ENCODE measurements at places on chromosomes 4 and X.
A peak's percentile ranks its signal among the peaks of the same experiment; 100 is the strongest.

GRCh38 chr4:74874753-74875367 is 58.1 kb upstream of the PARM1 start:
- DNase-seq, result peak; percentile 59

DNA sequence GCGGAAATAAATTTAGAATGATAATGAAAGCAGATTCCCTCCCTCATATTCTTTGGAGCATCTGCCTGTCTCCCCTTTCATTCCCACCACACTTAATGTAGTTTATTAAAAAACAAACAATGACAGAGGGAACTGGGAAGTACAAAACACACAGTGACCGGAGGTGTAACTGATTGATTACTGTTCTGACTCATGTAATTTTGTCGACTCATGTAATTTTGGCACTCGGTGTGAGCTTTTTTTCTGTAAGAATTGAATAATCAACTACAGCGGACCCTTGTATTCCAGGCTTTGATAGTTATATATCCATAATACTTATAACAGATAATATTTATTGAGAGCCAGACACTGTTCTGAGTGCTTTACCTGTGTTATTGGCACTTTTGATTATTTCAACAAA is 110.4 kb downstream of the PALLD start:
- DNase-seq, result no peak

GRCh38 chr4:158739600-158739999 is 16.4 kb upstream of the PPID start:
- no peak for DNase-seq

- DNase-seq, result no peak
Observed at GRCh38 chr4:1610791-1611500, 73.2 kb downstream of the FAM53A start.

Data from AG09309 (cell line).